Activated CD4-positive, alpha-beta T cell treated with anti-CD3 and anti-CD28 coated beads for 48 hours (primary cell): ENCODE measurements at places on chromosomes 5 and 9.

- DNase-seq, result peak; percentile 26
Measured at GRCh38 chr9:113454914-113455761, 8.4 kb upstream of the RGS3 start.

GRCh38 chr5:31939151-31939550 is 235.0 kb downstream of the GOLPH3 start:
- no peak for DNase-seq

DNA sequence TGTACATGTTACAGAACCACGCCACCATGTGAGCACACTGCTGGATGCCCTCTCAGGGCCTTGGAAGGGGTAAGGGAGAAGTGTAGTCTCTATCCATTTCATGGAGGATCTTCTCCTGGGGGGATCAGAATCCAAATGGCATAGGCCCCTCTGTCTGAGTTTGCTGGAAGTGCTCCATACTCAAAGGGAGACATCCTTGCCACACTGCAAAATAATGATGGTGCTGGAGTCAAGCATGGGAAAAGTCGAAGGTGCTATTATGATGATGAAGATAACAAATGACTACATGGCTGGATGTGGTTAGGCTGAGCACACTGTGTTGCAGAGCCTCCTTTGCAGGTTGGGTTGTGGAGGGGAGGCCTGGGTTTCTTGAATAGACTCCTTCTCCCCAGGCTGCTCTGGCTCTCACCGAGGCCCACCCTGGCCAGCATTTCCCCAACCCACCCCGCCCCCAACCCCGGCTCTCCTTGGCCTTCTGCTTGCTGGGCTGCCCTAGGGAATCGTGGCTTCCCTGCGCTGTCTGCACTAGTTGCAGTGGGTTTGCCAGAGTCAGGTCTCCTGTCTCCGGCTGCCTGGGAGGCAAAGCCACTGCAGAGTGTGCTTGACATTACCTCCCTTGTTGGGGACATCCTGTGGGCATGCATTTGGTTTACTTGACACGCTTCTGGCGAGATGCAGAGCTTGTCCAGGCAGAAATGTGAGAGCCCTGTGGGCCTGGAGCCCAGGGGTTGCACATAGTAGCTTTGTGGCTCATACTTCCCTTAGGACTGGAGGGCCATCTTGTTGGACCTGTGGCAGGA is 3.0 kb downstream of the MVB12B start:
- DNase-seq, result no peak

DNA sequence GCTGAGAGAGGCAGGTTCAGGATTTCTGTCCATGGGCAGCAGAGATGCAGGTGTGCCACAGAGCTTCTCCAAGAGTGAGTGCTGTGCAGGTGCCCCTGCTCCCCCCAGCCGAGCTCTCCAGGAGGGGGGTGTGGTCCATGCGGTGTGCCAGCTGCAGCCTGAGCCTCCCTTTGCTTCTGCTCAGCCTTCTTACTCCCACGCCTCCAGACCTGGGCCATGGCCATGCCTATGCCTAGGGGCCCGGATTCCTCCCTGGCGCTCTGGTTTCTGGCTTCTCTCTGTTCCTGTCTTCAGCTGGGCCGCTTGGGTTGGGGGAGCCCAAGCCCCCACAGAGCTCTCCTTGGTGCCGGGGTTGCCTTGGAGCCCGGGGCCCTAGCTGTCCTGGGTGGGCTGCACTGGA is 133.3 kb downstream of the CACNA1B start:
- DNase-seq, result no peak

DNA sequence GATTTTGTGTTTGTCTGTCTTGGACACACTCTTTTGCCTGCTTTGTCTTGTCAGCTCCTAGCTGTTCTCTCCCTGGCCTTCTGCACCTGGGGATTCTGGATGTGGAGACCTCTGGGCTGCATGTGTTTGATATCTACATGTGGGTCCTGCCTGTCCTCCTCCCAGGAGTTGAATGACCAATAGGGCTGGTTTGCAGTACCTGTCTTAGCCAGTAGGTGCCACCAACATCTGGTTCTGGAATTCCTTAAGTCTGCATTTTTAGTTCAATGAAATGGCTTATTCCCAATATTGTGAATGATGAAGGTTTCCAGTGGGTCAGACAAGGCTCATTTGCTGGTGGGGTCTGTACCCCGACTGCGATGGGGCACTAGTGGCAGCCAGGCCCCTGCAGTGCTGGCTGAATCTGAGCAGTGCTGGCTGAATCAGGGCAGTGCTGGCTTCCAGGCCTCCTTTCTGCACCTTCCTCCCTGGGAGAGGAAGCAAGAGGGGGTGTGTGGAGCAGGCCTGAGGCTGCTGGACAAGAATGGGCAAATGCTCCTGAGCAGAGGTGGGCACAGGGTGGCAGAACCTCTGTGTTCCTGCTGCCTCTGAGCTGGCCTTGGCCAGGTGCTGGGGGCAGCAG is 73.3 kb downstream of the RXRA start:
- DNase-seq, result peak; percentile 42

DNA sequence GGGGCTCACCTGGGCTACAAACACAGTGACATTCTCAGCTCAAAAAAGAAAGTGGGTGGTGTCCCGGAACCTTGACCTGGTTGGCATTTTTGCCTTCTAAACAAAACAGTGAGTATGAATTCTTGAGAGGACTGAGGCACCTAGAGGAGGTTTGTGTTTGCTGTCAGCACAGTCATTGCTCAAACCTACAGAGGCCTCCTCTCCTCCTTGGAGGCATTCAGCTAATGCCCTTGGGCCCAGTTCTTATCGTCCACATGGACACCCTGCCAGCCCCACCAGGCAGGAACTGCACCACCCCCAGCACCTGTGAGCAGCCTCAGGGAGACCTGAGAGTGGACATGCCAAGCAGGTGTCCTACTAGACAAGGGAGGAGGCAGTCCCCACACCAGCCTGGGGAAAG is 156.7 kb downstream of the SYK start:
- DNase-seq, result no peak
